ENCODE measurements at places on chromosomes 12 and 14.
A peak's percentile ranks its signal among the peaks of the same experiment; 100 is the strongest.

GRCh38 chr14:59175404-59175803 lies 13.1 kb upstream of the DAAM1 start:
- no peak for DNase-seq

DNA sequence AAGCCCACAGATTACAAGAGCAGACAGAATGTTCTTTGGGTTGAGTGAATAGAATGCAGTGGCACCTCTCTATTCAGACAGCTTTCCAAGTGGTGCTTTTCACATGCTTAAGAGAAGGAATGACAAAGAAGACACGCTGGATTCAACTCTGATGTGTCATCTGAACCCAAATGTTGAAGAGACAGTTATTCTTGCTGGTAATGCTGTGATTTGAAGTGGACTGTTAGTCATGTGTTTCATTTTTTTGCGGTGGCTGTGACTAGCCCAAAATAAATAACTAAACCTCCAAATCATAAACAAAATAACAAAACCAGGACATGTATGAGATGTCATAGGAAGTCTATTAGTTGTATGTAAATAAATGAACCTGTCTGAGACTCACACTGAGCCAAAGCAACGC lies 391.8 kb upstream of the PRICKLE1 start:
- DNase-seq, result no peak

- no peak for DNase-seq
Measured at GRCh38 chr14:96376093-96376492, 12.8 kb downstream of the GSKIP start.

DNA sequence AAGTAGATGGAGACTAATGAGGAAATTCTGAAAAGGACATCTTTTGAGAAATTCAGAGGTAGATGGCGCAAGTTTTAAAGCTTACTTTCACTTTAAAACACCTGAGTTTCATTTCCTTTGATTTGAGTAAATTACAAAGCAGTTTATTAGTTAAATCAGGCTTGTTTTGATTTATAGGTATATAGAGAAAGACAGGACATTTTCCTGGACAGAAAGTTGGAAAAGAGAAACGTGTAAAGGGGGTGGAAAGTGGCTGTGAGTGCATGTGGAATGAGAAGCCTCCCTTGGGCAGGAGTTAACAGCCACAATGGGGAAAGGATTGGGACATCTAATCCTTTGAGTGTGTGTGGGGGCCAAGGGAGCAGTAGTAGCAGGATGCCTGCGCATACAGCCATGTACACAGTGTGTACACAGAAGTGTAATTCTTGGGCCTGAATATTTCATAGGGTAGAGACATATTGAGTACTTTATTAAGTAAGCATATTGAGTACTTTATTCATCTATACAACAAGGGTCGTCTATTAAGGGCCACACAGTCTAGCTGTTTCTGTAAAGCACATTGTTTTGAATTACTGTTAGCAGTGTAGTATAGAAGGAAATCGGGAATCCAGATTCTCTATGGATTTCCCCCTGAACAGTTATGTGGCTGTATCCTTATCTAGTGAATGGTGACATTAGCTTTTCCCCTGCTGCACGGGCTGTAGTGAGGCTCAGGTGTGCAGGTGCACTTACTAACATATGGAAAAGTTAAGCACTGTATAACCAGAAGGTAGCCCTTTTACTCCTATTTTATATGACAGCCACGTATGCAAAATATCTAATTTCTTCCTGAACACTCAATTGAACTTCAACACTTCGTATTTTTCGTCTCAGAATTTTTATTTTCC lies 19.1 kb downstream of the MARK3 start:
- DNase-seq, result no peak

DNA sequence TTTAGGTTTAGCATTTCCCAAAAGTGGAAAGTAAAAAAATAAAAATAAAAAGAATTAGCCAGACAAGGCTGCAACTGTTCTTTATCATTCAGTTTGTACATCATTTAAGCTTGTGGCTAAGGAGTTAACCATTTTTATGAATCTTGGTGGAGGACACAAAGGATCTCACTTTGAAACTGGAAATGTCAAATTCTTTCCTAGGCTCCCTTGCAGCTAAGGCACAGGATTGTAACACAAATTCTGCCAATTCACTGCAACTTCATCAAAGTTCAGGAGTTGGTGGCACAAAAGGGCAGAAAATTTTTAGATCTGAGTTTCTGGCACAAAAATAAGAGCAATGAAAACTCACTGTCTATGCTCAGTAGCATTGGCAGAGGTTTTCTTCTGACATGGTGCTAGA lies 211.2 kb upstream of the SYT10 start:
- no peak for DNase-seq

DNA sequence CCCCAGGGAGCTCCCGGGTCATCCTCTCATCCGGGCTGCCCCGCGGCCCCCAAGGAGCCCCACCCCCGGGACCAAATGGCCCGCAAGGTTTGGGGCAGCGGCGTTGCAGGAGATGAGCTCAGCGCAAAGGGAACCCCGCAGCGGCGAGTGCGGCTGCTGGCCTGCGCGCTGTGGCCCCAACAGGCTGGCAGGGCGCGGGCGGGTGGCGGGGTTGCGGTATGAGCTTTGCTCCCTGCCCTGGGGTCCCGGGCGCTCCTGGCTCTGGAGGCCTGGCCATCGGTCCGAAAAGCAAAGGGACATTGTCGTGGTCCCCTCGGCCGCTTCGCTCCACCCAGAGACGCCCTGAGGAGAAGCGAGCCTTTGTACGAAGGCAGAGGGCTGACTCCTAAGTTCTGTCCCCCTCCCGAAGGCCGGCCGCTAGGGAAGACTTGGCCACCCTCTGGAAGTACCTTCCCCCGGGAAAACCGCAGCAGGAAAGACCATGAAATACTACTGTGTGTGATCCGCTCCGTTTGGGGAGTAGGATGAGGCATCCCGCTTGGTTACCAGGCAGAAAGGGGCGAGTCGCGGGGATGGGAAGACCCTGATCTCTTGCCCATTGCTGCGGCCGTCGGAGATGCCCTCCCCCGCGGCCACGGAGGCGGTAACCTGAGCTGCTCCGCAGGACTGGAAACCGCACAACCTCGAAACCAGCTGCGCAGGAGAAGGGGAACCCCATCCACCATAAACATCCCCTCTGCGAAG lies 620 bp upstream of the NID2 start:
- no peak for DNase-seq

DNA sequence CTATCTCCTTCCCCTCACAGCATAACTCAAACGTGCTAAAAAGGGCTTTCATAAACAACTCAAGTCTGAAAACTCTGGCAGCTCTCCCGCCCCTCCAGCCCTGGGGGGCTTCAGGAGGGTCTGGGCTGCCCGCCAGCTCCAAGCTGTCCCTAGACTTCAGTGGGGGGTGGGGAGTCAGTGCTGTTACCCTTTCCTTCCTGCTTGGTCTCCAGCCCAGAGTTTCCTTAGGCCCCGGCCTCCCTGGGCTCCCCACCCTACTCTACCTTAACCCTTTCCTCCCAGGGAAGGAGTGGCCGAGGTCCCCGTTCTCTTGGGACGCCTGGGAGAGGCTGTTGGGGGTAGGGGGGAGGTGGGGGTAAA lies 530 bp upstream of the NYNRIN start:
- DNase-seq, result no peak

- no peak for DNase-seq
Measured at GRCh38 chr14:71116568-71117122, 209.4 kb downstream of the PCNX1 start.

DNA sequence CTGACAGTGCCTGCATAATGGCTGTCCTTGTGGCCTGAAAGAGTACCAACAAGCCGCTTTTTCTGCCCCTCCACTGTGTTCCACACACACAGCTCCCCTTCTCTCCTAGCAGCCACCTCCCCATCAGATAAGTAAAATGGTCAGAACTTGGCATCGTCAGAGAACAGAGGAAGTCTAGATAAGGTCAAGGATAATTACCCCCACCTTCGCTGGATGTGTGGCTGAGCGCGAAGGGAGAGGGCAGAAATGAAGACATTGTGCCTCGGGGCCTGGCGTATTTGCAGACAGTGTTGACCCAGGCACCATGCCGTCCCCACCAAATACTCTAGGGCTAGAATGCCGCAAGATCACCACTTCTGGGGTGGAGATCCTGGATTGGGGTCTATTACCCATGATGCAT lies 30.6 kb downstream of the FBXO21 start:
- no peak for DNase-seq

GRCh38 chr14:20774258-20774824 lies 6.1 kb downstream of the EDDM3B start:
- DNase-seq, result no peak

GRCh38 chr14:104970231-104971068 lies 7.7 kb downstream of the AHNAK2 start:
- no peak for DNase-seq

DNA sequence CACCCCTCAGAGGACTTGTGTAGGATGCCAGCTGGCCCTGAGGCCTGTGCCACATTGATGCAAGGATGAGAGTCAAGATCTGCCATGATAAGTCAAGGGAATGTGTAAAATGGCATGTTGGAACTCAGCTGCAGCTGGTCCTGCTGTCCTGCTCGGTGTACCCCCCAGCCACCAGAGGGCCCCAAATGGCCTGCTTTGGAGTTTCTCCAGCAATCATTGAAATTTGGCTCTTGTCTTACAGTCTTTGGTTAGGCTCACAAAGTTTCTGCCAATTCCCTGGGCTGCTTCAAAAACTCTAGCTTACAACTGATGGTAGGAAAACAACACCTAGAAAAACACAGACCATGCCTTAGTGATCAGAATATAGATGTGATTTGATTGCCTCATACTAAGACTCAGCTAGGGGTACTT lies 76.8 kb downstream of the HSD17B6 start:
- peak; percentile 41 for DNase-seq

DNA sequence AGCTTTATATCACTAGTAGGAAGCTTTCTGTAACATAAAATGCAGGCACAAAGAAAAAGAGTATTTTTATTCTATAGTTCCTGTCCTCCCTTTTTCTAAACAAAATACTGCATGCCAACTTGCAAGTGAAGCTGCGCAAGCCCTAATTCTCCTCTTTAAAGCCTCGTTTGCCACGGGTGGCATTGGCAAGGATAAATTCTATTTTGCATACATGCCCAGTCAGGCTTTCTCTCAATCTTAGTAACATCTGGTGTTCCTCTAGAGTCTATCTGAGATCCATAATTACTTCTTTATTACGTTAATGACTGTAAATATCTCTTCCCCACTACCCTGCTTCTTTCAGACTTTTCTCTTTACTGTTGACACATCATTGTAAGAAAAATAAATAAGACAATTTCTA lies 97.1 kb upstream of the DAAM1 start:
- DNase-seq, result no peak

GRCh38 chr12:107373238-107373809 lies 280.0 kb upstream of the CRY1 start:
- no peak for DNase-seq

- peak; percentile 71 for DNase-seq
Measured at GRCh38 chr12:46267575-46267824, 1.3 kb downstream of the SLC38A1 start.

DNA sequence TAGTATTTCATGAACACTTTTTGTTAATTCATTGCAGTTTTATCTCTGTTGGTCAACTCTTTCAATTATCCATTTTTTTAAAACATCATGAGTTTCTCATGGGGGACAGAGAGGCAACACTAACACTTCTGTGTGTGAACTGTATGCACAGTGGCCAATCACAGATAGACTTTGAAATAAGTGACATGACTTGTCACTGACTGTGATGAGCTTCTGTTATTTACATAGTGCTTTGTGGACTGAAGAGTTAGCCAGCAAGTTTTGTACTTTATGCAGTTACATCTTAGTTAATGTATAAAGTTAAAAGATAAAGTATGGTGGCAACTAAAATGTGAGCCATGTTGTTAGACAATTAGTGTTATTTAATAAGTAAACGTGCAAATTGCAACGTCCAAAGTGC lies 16.1 kb downstream of the FERMT2 start:
- no peak for DNase-seq

- DNase-seq, result peak; percentile 73
Measured at GRCh38 chr14:75050852-75051555, at the start of gene MLH3. MLH3 (minus strand) TSS chr14:75051467; CDS start chr14:75049655, 1,812 bp downstream.

DNA sequence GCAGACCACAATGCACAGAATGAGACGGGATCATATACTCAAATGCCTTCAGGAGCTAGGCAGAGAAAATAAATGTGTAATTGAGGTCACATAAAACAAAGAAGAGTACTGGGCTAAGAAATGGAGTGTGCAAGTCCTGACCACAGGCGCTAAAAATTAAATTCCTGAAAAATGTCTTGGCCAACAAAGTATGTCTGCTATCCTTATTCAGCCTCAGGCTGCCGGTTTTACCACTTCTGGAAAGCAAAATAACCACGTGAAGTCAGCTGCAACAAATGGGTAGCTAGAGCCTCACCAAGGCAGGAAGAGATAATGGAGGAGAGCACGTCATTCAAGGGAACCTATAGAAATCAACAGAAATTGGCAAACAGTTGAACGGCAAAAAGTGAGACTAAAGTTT lies 3.1 kb downstream of the PYGL start:
- DNase-seq, result no peak

DNA sequence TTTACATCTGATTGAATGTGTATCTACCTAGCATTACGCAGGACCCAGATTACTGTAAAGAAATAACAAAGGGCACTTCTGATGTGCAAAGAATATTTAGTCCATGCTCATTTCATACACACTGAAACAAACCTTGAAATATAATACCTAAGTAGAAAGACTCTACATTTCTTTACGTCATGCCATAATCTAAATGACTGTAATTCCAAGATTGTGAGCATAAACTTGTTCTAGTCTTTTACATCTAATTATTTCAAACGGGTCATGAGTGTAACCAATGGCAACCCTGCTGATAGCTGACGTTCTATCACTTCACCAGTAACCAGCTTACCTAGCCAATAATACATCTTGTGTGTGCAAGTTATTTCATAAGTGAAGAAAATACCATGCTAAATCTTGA lies 433.8 kb downstream of the PRKD1 start:
- no peak for DNase-seq

- DNase-seq, result no peak
Measured at GRCh38 chr14:76152333-76152681, 585 bp downstream of the GPATCH2L start.

DNA sequence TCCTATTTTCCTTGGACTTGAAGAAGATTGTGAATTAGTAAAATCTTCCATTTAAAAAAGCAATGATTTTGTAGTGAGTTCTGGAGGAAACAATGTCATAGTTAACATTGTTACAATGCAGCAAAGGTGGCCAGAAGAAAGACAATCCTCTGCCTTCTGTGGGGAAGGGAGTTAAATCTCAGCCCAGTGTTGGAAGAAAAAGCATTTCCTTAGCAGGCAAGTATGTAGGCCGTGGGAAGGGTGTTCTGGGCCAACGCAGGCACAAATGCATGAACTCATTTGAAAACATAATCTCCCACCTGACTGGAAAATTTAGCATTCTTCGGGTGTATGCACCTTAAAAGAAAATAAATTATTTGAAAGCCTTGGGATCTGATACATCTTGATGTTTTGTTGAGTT lies 258.6 kb downstream of the ADAMTS20 start:
- DNase-seq, result no peak

DNA sequence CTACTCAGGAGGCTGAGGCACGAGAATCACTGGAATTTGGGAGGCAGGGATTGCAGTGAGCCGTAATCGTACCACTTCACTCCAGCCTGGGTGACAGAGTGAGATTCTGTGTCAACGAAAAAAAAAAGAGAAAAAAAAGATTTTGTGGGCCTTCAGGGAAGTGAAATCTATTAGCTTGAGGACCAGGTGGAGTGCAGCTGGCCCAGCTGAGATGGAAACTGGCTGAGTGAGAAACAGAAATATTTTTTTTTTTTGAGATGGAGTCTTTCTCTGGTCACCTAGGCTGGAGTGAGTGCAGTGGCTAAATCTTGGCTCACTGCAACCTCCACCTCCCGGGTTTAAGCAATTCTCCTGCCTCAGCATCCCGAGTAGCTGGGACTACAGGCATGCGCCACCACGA lies 2.3 kb upstream of the CLEC4C start:
- DNase-seq, result no peak
